ENCODE measurements at places on chromosomes 12 and 14.

DNA sequence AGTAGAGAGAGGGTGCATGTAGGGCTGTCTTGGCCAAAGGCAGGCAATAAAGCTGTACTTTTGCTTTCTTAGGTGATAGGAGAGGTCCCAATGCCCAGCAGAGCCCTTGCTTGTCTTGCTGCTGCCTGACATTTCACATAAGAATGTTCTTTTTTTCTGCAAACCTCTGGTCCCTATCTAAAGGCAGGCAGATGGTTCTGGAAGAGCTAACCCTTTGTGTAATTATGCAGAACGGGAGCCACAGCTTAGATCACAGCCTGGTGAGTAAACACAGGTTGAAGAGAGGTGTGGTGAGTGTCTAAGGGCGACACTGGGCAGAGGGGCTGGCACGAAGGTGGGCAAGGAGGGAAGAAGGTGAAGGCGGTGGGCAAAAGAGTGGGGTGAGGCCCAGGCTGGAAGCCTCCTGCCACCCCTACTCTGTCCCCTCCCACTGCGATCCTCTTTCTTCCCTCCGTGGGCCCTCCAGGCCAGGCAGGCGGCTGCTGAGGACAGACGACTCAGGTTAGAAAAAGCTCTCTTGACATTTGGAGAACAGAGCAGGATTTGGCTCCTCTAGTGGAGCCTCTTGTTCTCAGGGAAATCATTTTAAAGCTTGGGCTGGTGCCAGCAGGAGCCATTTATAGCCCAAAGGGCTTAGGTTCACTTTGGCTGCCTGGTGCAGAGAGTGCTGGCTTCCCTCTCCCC lies 42.8 kb downstream of the PRMT8 start:
- no peak for DNase-seq

- DNase-seq: no peak
These were observed 716 bp upstream of the PTGDR start for GRCh38 chr14:52266782-52267181.

DNA sequence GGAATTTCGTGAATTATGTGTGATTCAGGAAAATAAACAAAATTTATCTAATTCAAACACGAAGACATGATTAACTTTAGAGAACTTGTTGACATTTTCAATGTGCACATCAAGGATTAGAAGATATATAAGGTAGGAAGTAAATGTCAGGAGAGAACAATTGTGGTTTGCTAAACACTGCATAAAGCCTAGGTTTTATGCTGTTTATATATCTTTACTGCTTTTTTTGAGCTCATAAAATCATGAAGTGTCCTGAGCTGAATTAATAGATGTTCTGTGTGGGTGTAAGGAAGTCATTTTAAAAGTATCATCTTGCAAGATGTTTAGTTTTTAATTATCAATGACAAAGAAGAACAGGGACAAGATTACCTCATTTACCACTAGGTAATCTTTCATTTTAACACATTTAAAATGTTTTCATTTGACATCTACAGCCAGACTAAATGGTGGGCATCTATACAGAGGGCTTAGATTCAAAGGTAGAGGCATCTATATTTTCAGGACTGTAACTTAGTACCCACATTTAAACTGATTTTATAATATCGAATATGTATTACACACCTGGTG lies 382.8 kb downstream of the ADAMTS20 start:
- DNase-seq: no peak

DNA sequence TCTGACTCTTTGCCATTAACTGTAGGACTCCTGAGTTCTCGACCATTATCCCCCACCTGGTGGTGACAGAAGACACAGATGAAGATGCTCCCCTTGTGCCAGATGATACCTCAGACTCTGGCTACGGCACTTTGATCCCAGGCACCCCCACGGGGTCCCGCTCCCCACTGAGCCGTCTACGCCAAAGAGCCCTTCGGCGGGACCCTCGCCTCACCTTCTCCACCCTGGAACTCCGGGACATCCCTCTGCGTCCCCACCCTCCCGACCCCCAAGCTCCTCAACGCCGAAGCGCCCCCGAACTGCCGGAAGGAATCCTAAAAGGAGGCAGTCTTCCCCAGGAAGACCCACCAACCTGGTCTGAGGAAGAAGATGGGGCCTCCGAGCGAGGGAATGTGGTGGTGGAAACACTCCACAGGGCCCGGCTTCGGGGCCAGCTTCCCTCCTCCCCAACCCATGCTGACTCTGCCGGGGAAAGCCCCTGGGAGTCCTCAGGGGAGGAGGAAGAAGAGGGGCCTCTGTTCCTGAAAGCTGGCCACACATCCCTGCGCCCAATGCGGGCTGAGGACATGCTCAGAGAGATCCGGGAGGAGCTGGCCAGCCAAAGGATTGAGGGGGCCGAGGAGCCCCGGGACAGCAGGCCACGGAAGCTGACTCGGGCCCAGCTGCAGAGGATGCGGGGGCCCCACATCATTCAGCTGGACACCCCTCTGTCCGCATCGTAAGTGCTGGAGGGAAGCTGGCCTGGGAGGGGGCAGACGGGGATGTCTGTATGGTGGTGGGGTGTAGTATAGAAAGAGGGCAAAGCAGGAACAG lies 14.4 kb downstream of the TNFRSF1A start:
- DNase-seq: no peak

GRCh38 chr12:24252602-24253001 lies 303.1 kb upstream of the SOX5 start:
- no peak for DNase-seq

DNA sequence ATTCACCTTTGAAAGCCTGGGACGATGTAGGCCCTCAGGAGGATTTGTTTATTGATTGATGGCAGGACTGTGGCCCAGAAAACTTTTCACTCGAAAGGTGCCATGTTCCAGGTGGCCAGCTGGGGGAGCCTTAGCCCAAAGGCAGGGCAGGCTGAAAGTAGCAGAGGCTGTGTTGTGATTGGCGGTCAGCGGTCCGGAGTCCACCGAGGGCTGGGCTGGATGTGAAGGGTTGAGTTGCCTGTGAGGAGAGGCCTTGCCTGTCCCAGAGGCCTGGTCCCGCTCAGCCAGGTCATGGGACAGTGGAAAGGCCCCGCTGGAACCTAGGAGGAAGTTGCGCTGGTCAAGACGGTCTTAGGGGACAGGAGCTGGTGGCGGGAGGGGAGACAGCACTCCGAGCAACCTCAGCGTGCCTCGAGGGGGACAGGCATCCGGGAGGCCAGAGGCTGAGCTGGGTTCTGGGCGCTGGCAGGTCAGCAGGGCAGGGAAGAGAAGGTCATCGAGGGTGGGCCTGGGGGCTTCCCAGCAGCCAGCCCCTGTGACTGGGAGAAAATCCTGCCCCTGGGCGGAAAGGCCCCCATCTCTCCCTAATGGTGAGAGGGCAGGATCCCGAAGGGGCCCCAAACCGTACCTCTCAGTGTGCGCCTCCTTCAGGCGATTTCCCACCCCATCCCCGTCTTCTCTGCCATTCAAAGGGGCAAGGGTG lies 26.3 kb downstream of the CMA1 start:
- peak; percentile 57 for DNase-seq

- DNase-seq: peak; percentile 61
These were observed 132.3 kb downstream of the CHST11 start for GRCh38 chr12:104588921-104589590.

DNA sequence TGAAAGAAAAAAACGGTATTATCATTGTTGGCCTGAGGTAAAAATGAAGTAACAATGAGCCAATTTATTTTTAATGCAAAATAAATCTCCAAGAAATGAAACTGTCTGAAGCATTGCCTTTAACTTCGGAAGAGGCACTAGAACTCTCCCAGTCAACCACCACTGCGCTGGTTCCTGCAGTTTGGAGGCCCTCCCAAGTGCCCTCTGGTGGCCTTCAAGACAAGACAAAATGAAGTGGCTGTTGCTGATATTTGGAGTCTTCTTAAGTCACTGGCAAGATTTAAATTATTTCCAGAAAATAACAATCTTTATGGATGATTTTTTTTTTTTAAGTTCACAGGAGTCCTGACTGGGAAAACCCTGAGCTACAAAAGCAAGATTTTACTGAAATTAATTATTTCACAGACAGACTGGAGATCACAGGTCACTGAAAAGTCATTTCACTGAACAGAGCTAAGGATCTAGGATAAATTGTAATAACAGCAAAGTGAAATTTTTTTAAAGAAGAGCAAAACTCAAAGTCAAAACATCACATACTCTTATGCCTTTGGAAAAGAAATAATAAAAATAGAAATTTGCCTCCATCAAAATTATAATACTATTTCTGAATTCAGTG lies 58.2 kb downstream of the DICER1 start:
- DNase-seq: peak; percentile 72

DNA sequence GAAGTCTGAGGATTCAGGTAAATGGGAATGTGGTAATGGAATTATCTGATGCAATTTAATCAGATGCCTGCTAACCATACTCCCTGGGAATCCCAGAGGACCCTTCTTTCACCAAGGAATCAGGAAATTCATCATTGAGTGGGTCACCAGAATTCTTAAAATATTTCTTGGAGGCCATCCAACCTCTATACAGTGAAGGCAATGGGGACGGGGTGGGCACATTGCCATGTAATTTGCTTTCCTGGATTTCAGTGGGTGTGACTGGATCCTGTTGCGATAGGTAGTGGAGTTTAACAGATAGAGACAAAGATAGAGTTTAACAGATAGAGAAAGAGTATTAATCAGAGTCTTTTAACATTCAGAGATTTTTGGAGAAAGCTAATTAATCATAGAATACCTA lies 394.4 kb downstream of the DAD1 start:
- DNase-seq: no peak

DNA sequence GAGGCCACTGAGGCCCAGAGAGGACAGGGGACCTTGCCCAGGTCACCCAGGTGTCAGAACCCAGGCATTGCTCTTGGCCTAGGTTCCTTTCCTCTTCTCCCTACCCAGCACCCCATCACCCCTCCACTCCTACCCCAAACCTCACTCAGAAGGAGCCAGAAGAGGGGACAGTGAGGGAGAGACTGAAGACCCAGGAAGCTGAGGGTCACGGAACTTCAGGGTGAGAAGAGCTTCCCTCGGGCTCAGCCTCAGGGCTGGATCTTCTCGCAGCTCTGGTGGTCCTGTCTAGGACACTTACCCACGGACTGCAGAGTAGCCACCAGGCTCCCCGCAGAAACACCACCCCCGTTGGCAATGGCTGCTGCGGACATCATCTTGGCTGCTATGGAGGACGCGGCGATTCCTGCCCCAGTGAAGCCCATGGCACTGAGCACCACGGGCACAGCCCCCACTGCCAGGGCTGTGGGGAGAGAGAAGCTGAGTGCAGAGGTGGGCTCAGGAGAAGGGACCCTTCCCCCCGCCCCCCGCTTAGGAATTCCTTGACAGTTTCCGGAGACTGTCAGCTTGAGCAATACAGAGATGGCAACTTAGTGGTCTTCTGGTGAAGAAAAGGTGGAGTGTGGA lies 1.1 kb downstream of the IFI27L2 start:
- DNase-seq: no peak

- no peak for DNase-seq
These were observed 15.8 kb downstream of the KRT2 start for GRCh38 chr12:52636189-52636588.

DNA sequence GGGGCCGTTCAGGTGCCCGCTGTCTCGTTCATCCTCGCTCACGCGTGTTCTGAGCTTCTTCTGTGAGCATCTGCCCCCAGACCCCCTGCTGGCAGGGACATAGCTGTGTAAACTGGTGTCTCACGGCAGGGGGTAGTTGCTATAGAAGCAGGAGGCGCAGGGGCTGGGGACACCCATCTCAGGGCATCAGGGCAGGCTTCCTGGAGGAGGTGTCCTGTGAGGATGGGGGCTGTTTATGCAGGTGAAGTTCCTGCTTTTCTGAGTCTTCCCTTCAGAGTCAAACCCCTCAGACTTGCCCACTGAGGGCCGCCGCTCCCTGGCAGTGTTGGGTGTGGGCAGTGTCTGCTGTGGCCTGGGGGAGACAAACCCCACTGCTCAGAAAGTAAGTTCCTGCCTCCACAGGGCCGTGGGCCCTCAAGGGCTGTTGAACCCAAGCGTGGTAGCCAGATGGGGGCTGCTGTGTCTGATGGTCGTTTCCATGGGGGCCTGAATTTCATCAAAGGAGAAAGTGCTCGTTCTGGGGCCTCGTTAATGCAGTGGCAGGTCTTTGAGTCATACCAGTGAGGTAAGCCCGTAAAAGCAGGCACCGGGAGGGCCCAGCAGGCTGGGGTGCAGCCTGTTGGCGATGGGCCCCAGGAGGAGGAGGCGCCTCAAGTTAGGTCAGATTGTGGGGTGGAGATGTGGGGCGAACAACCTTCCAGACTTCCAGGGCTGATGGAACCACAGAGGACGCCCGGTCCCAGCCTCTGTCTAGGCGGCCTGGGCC lies 23.4 kb downstream of the KIF26A start:
- DNase-seq: no peak

DNA sequence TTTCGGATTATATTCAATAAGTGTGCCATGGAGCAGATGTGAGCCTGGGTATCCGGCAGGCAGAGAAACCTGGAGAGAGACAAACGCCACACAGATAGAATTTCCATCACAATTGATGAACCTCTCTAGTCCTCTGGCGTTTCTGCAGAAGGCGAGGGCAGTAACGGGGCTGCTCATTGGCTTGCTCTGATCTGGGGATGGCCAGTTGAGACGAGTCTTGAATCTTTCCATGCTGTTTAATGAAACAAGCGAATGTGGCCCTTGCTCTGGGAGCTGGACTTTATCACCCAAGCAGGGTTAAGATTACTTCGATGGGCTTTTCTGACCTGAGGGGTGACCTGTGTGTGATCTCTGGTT lies 42.4 kb upstream of the CLMN start:
- DNase-seq: no peak

DNA sequence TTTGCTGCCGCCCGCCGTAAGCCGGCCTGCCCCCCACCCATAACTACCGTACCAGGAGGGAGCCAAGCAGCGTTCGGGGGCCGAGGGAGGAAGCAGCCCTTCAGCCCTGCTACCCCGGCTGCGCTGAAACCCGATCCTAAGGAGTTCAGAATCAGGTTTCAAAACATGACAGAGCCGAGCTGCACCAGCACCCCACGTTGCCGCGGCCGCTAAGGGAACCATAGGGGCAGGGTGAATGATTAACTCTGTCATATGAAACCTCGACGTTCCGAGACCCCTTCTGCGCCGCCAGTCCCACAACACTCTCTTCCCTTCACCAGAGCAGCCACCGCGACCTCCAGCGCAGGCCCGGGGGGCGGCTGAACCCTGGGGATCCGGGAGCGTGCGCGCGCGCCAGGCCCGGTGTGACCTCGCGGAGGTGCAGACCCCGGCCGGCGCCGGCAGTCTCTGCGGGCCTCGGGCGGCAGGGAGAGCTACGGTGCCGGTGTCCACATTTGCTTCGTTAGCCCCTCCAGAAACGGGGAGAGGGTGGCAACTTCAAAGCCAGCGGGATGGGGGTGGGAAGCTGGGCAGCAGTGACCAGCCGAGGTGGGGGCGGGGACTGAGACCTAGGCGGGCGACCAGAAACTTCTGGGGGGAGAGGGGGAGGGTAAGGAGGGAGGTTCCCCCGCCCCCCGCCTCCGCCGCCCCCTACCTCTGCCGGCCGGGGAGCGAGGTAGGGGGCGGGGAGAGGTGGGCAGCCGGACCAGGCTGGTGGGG lies 1.6 kb downstream of the SIX4 start:
- DNase-seq: peak; percentile 72

- no peak for DNase-seq
These were observed 328.2 kb upstream of the NOVA1 start for GRCh38 chr14:26925876-26926584.
